Kidney tubule cell (primary cell): ENCODE measurements at places on chromosomes 12 and 14.
A peak's percentile ranks its signal among the peaks of the same experiment; 100 is the strongest.

DNA sequence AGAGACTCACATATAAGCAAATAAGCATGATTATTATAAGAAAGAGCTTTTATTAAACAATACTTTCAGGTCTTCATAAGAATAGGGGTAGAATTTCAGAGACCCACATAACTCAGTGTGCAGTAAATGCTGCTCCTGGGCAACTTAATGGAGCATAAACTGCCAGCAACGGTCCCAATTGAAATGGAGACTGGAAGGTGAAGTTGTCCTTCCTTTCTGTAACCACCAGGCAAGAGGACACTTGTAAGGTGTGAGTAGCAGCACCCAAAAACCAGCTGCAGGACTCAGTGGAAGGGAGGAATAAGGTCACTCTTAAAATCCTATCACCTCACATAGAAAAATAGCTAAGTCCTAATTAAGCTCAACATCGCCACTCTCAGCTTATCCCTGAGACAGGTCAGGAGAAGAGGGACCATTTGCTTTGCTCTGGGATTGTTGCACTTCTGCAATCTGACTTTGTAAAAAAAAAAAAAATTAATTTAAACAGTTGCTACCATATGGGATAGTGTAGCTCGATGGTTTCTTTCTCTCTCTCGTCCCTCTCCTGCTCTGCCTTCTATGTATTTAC is 22.7 kb upstream of the LTA4H start:
- DNase-seq, result no peak

- DNase-seq, result peak; percentile 45
These were observed at the start of gene B4GALNT3 for GRCh38 chr12:459430-460258. TSS of gene B4GALNT3 (plus strand) at chr12:459939. CDS start at chr12:460377, 438 bp downstream.

GRCh38 chr14:22039938-22040780 is 366.5 kb upstream of the OR4E1 start:
- peak; percentile 6 for DNase-seq

DNA sequence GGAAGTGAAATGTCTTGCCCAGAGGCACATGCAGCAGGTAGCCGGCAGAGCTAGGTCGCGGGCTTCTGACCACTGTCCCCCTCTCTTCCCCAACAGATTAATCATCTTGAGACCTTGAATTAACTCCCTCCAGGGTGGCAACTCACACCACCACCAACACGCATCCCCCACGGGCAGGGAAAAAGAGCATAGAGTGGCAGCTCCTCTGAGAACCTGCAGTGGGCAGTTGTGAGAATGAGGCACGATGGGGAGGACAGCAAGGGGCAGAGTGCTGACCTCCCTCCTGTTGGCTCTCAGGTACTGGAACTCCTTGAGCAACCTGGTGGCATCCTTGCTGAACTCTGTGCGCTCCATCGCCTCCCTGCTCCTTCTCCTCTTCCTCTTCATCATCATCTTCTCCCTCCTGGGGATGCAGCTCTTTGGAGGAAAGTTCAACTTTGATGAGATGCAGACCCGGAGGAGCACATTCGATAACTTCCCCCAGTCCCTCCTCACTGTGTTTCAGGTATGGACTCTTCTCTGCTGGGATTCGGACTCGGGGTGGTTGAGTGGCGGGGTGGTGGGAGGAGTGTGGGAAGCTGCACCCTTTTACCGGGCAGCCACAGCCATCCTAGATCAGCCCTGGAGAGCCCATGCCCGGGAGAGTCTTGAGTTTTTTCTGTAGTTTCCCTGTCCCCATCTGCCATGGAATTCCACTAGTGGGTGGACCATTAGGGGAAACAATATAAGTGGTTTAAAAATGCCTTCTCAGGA is 213.3 kb upstream of the FKBP4 start:
- no peak for DNase-seq

DNA sequence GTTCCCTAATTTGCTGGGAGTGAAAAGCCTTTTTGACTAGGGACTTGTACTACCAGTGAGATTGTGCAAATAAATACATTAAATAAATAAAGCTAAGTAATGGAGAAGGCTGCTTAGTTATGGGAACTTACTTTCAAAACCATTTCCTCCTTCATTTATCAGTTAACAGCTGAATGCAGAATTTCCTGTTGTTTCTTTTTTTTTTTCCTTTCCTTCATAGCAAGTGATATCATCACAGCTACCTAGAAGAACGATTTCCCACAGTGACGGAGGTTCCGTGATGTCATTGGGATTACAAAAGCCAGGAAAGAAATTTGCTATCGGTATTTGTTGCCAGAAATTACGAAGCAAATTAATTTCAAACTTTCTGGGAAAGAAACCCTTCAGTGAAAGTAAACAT is 42.1 kb upstream of the SOCS2 start:
- no peak for DNase-seq

DNA sequence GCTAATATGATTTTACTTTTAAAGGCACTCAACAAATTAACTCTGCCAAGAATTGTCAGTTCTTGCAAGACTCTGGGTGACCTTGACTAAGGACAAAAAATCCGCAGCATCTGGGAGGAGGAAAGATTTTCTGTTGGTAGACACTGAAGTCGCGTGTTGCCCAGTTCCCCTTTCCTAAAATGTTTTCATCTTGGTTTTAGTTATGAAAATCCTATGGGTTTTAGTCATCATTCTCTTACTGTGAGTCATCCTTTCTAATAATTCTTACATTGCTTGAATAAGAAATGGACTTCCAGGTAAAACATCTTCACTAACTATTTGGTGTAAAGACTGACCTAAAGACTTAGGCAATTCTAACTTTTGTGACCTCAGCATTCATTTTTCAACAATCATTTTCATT is 9.1 kb downstream of the GSG1 start:
- DNase-seq, result peak; percentile 52

- peak; percentile 22 for DNase-seq
These were observed 11.7 kb upstream of the RAD51AP1 start for GRCh38 chr12:4526923-4527546.

GRCh38 chr14:93928184-93929047 is 1.3 kb downstream of the FAM181A start:
- DNase-seq, result no peak

- DNase-seq, result no peak
These were observed 52.7 kb downstream of the FAM222A start for GRCh38 chr12:109766251-109766778.

GRCh38 chr14:96582995-96583394 is 80.8 kb downstream of the PAPOLA start:
- DNase-seq, result no peak

DNA sequence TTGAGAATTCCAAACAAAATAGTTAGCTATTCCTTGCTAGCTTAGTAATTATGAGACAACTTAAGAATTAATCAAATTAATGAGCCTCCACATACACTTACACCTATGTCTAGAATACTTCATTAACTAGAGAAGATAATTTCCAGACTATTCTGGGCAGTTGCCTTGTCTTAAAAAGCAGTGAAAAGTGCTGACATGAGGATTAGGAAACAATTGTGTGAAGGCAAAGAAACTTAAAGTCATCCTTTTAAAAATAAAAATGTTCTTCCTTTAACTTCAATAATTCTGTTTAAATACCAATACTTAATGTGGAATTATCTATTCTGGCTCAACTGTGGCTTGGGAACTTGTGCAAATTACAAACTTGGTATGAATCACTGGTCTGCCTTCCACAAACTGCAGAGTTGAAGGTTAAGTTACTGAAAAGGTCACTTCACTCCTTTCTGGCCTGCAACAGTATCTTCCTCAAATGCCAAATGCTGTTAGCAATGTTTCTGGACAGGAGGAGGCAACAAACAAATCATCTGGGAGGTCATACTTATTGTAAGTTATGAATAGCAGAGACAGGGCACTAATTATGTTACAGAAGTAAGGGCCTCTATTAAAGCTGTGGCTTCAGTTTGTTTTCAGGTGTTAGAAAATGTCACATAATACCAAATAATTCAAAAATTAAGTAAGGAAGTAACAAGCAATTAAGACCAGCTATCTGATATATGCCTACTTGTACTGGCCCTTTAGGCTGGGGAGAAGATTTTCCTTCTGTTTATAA is 19.2 kb downstream of the PPTC7 start:
- no peak for DNase-seq

DNA sequence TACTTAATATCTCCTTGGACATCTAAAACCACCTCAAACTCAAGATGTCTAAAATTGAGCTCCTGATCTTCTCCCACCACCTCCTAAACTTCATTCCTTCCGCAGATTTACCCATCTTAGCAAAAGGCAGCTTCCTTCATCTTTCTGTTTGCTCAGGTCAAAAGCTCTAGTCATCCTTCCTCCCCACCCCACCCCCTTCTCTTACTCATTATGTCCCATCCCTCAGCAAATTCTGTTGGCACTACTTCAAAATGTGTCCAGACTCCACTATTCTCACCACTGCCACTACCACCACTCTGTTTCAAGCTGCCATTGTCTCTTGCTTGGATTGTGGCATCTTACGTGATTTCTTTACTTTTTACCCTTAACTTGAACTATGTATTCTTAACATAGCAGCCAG is 59.2 kb upstream of the ZDHHC17 start:
- peak; percentile 44 for DNase-seq

- no peak for DNase-seq
These were observed 96.0 kb downstream of the GPHN start for GRCh38 chr14:66603945-66604344.

GRCh38 chr12:2582631-2583030 is 212.1 kb upstream of the FKBP4 start:
- no peak for DNase-seq

DNA sequence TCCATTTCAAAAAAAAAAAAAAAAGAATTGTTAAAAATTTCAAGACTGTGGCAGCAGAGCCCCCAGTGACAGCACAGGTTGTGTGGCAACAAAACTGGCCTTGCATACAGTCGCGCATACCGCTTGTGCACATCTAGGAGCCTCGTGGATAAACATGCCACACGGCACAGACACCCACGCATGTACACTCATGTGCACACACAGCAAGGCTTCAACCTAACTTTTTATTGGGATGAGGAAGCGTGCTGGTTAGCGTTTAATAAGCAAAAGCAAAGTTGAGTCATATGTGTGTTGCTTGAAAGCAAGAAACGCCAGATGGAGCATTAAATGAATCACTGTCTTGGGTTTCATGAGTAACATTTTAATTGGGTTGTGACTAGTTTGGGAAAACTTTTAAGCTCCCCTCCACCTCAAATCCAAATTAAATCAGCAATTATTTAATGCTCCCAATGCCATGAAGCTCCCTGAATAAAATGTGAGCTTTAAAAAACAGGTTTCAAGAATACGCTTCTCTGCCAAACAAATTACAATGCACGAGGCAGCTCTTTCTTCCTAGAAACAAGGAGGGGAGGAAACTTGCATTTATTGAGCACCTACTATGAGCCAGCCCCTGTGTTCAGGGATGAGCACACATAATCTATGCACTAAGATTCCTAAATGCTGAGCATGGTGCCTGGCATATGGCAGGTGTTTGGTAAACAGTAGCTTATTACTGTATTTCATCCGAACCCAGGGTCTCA is 35.7 kb upstream of the EML1 start:
- DNase-seq, result peak; percentile 98

GRCh38 chr12:53199700-53200099 is 7.4 kb downstream of the ITGB7 start:
- no peak for DNase-seq

- no peak for DNase-seq
These were observed 85.1 kb upstream of the NID2 start for GRCh38 chr14:52153939-52154338.

- DNase-seq, result no peak
These were observed 149.1 kb upstream of the FLRT2 start for GRCh38 chr14:85380881-85381280.
